DMS79 treated with DMSO at 0.1 percent for 48 hours (cell line): ENCODE measurements at places on chromosomes 4 and X.

DNA sequence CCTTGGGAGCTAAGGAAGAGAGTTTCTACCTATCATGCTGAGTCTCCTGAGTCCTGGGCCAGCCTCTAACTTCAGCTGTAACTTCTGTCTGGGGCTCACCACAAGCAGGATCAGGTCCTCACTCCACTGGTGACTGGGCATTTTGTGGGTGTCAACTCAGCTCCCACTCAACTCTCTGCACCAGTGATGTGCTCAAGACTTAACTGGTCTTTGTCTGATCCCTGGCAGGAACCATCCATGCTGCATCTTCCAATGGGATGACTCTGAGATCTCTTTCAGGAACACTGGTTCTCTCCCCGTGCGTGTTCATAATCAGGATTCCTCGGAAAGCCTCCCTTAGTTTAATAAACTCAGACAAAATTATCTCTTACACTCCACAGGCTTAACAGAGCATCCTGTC, 82.3 kb downstream of the COMMD8 start:
- DNase-seq = no peak

DNA sequence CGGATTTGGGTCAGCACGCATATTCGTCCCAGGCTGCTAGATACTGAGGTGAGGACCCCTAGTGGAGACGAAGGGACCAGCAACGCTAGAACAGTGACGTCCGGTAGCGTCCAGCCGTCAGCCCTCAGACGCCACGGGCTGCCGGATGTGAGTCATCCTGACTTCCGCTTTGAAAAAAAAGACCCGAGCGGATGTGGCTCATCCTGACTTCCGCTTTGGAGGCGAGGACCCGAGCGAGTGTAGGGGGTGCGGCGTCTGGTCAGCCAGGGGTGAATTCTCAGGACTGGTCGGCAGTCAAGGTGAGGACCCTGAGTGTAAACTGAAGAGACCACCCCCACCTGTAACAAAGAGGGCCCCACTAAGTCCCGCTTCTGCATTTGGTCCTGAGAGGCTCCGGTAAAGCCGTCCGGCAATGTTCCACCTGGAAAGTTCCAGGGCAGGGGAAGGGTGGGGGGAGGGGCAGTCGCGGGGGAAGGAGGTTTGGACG, at the start of gene MAGEB2:
Gene MAGEB2, plus strand, starts transcription at position 207 of the 487 bp plus-strand sequence. CDS start 3,018 bp downstream, outside the sequence.
- DNase-seq = no peak

DNA sequence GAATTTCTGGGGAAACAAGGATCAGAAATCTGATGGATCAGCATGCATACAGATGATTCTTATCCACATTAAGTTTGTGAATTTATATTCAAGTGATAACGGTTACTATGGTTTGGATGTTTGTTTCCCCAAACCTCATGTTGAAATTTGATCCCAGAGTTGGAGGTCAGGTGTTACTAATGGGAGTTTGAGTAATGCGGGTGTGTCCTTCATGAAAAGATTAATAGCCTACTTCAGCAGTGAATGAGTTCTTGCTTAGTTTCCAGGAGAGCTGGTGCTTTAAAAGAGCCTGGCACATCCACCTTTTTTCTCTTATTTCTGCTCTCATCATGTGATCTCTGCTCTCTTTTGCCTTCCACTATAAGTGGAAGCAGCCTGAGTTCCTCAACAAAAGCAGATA, 712.4 kb downstream of the IL1RAPL1 start:
- no peak for DNase-seq

DNA sequence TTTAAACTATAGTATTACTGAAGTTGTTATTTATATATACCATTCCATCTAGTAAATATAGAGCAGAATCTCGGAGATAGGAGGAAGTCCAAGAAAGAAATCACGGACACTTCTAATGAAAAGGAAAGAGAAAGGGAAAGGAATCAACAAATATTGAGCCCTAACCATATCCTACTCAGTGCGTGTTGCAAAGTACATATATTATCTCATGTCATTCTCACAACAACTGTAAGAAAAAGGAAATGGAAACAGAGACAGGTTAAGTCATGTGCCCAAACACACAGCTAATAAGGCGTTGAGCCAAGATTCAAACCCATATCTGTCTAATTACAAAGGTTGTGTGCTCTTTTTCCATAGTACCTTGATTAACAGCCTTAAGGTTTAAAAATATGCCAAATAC, 16.0 kb downstream of the HTR2C start:
- no peak for DNase-seq

DNA sequence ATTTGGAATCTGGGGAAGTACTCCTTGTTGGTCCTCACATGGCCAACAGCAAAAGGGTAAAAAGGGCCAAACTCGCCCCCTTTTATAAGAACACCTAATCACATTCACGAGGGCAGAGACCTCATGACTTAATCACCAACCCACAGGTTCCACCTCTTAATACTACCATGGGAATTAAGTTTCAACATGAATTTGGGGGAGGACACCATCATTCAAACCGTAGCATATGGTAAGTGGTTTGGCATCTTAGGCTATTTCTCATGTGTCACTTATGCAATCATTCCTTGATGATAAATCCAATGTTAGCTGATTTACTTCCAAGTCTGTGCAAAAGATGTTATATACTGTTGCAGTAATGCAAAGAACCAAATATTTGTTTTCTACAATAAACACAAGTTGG, 302.9 kb upstream of the FAM241A start:
- DNase-seq = no peak

- no peak for DNase-seq
Measured at GRCh38 chr4:1512738-1513660, 106.8 kb upstream of the NKX1-1 start.

GRCh38 chrX:723781-724180, 93.2 kb downstream of the SHOX start:
- no peak for DNase-seq

- DNase-seq = no peak
Measured at GRCh38 chr4:23333946-23334878, 555.6 kb downstream of the PPARGC1A start.

- DNase-seq = no peak
Measured at GRCh38 chr4:173174594-173175012, 6.0 kb downstream of the GALNT7 start.

GRCh38 chr4:47664051-47664826, 173.6 kb downstream of the CORIN start:
- no peak for DNase-seq

- DNase-seq = no peak
Measured at GRCh38 chrX:44071847-44072551, 98.8 kb upstream of the NDP start.

GRCh38 chr4:73275318-73275654, 16.7 kb upstream of the ANKRD17 start:
- DNase-seq = peak; percentile 74

DNA sequence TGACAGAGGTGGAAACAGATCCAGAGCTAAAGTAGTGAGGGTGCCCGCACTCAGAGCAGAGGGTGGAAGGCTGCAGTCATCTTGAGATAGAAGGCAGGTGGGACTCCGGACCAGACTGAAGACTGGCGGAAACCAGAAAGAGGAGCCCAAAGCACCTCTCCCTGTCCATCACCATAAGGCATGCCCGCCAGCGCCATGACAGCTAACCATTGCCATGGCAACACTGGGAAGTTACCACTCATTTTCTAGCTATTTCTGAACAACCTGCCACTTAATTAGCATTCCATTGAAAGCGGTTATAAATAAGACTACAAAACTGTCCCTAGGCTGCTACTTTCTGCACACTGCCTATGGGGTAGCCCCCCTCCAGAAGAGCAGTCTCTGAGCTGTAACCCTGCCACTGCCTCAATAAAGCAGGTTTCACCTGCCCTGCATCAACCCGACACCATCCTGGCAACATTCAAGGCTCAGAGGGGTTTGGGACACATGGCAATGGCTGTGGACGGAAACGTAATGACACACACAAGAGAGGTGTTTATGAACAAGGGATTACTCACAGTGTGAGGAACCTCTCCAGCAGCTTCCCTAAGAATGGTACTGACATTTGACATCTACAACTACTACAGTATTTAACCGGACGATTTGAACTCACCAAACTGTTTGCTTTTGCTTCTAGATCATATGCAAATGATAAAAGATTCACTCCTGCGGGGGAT, 27.8 kb upstream of the FGFBP2 start:
- DNase-seq = no peak

DNA sequence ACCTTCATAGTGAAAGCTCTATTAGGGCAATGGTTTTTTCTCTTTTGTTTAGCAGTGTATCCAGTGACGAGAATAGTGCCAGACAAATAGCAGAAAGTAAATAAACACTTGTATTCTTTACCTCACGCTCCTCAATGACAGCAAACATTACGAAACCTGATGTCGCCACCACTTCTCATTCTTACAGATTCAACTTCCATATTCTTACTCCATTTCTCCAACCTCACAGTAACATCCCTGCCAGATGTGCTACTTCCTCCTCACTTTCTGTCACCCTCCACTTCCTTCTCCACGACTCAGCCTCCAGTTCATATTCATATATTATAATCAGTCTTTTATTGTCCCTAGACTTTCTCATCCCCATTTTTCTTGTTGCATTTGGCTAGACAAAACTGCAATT, 1956.2 kb upstream of the AGA start:
- DNase-seq = no peak

DNA sequence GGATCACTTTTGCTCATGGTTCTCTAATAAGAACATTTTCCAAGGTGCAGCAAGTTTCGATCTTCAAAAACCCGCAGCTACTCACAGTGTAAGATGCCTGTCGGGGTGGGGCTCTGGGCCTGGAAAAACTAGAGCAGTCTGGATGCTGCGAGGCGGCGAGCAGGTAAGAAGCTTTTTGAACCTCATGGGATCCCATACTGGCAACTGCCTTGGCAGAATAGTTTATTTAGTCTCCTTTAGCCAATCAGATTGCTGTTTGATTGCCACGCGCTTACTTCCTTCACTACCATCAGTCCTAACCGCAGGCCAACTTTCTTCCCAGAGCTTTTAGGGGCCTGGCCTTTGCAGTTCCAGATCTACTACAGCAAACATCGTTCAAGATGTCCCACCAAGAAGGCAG, 61.3 kb upstream of the MAGEB10 start:
- DNase-seq = no peak

DNA sequence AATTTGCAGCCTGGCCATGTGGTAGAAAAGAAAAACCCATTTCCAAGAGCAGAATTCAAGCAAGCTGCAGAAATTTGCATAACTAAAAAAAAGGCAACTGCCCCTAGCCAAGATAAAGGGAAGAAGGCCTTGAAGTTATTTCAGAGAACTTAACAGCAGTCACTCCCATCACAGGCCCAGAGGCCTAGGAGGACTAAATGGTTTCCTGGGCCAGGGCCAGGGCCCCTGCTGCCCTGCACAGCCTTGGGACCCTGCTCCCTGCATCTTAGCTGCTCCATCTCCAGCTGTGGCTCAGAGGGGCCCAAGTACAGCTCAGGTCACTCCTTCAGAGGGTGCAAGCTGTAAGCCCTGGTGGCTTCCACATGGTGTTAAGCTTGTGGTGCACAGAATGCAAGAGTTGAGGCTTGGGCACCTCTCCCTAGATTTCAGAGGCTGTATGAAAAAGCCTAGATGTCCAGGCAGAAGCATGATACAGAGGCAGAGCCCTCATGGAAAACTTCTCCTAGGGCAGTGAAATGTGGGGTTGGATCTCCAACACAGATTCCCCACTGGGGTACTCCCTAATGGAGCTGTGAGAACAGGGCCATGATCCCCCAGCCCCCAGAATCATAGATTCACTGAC, 6.7 kb upstream of the MID2 start:
- DNase-seq = no peak

- DNase-seq = no peak
Measured at GRCh38 chrX:49106930-49107329, 16.6 kb downstream of the GPKOW start.

- no peak for DNase-seq
Measured at GRCh38 chr4:138609943-138610350, 367.8 kb upstream of the SLC7A11 start.

- DNase-seq = peak; percentile 6
Measured at GRCh38 chrX:41870719-41871151, 52.6 kb downstream of the CASK start.

GRCh38 chrX:102491766-102492165, 20.2 kb upstream of the TCP11X2 start:
- DNase-seq = no peak

DNA sequence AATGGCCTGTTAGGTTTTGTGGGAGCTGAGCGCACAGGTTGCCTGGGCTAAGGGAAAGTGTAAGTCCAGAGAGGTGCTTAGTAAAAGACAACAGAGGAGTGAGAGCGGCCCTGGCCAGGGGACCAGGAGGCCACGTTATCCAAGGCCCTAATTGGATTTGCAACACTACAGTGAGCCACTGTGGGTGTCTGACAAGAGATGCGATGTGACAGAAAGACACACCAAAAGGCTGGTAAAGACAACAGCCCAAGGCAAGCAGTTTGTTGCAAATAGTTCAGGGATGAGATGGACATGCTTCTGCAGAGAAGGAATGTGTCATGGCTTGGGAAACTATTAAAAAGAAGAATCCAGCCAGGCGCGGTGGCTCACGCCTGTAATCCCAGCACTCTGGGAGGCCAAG, 162.7 kb upstream of the KIT start:
- no peak for DNase-seq

DNA sequence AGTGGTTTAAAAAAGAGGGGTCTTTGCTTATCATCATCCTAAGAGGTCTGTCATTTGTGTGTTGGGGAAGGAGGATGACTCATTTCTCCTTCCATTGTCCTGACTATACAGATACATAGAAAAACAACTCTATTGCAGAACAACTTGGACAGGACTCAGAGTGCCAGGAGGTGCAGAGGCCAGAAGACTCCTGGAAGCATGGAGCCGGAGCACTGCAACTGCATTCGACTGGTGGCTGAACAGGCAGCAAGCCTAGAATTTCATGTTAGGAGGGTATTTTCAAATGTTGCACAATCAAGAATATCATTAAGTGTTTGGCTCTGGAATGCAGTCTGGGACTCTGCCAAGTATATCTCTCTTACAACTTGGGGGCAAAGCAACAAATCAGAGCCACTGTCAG, 35.0 kb upstream of the MAML3 start:
- no peak for DNase-seq

DNA sequence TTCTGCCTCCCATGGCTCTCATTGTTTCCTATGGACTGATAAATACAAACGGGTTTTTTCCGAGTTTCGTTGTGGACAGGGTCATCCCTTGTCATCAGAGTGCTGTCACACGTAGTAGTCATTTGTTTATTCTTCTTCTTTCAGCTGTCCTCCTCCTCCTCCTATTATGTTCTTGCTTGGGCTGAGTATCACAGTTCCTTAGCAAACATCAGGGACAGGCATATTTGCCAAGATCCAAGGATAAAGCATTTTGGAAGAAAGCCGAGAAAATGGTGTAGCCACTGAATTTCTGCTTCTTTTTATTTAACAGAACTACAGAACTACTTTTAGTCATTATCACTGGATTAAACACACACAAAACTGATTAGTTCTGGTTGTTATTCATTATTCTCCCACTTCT, 167.9 kb downstream of the MAML3 start:
- DNase-seq = no peak

GRCh38 chrX:9335251-9335650, 129.6 kb upstream of the TBL1X start:
- DNase-seq = no peak

DNA sequence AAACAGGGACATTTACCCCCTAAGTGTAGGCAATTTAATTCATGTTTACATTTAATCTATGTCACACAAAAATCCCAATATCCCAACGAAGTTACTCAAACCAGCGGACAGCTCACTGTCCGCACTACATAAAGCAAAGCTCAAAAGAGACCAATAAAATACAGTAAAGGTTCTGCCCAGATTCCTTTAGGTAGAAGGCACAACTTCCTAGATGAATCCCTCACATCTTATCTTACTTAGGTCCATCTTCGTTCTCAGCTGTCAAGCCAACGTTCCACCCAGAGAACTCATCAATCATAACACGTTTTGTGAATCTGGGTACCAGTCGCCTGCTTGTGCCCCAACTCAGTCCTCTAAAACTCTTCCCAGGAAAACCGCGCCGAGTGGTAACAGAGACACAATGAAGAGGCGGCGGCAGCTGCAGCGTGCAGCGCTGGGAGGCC, 1.7 kb downstream of the HNRNPDL start:
- DNase-seq = no peak
